Stimulated activated CD4-positive, alpha-beta T cell treated with anti-CD3 and anti-CD28 coated beads, Interleukin-2, amount 100 ng/mL, for 4 hours (primary cell): ENCODE measurements at places on chromosomes 3 and 15.

- DNase-seq, result no peak
Measured at GRCh38 chr3:99895131-99895696, 77.6 kb downstream of the CMSS1 start.

DNA sequence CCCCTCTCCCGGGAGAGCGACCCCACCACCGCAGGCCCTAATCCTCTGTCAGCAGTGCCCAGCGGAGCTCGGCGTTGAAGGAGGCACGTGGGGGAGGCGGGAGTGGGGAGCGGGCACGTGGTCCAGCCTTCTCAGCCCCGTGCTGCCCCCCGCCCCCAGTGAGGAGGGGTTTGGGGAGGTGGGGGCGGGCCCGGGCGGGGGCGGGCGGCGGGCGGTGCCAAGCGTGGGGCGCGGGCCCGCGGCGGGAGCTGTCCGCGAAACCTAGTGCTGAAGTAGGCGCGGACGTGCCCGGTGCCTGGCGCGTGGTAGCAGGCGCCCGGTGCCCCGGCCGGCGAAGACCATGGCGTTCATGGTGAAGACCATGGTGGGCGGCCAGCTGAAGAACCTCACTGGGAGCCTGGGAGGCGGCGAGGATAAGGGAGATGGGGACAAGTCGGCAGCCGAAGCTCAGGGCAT lies at the start of gene CPLX3:
Gene CPLX3, plus strand, starts transcription at position 264 of the 456 bp plus-strand sequence. Its CDS starts 77 bp downstream, at position 341.
- DNase-seq, result peak; percentile 13

- no peak for DNase-seq
Measured at GRCh38 chr3:11570789-11571495, 72.8 kb downstream of the VGLL4 start.

- DNase-seq, result no peak
Measured at GRCh38 chr3:14793126-14793857, 25.5 kb upstream of the FGD5 start.

GRCh38 chr3:128988286-128988685 lies 5.6 kb downstream of the CFAP92 start:
- no peak for DNase-seq

DNA sequence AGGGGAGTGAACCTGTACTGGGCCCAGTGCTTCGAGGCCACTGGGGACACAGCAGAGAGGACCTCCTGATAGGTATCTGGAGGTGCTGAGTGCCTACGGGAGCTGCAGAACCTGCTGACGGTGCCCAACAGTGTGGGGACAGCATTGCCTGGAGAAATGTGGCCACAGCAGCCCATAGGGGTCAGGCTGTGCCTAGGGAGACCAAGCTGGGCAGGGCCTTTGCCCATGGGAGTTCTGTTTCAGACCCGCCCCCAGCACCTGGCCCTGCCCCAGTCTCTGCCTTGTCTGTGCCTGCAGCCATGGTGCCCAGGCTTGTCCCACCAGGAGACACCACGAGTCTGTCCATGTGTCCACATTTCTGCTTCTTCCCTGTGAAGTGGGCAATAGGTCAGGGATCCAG lies 15.3 kb upstream of the RPL32 start:
- DNase-seq, result no peak

DNA sequence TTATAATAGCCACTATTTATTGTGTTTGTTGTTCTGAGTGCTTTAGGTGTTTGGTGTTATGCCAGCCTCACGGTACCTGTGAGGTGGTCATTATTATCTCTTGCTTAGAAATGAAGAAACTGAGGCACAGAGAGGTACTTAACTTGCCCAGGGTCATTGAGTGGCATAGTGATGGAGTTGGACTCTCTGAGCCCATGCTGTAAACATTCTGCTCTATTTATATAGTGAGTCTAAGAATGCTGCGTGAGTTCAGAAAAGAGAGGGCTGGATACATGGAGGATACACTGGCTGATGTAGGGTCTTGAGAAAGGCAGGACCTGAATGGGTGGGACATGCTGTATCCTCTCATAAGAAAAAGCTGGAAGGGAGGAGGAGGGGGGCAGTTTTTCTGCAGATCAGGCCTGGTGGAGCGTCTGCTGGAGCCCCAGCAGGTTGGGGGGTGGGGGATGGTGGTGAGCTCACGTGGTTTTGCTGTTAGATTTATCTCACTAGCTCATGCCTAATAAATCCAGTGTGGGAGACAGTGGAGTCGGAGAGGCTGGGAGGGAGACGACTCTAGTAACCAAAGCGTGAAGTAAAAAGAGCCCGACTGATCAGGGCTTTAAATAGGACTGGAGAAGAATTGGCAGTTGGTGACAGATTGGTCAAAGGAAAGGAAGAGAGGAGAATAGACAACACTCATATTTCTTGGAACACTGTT lies 16.0 kb downstream of the MED12L start:
- no peak for DNase-seq

DNA sequence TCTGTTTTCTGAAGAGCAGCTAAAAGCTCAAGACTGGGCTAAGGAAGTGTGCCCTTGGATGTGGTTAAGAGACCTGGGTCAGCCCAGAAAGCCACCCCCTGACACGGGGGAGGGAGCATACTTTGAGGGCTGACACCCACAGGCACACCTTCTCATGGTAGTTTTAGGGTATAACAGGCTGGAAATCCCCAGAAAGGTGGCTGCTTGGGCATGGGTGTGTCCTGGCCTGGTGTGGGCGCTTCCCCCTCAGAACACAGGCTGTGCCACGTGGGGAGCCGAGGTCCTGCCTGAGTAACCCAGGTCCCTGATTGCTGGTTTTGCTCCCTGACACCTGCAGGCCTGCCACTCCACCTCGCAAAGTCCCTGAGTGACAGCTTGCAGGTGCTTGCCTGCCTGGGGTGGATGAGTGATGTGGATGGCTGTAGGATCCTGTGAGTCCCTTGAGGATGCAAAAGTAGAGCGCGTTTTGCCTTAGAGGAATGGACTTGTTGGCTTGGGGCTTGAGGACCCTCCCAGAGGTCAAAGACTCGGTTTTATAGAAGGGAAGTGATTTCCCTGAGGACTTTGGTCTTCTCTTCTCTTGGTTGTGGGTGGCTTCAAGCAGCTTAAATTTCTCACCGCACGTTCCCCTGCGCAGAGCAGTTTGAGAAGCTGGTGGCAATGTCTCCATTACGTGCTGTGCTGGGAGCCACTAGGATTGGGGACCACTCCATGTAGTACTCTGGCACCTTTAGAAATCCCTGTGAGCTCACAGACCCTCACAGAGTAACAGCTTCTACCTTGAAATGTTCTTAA lies 94.4 kb downstream of the DNASE1L3 start:
- peak; percentile 49 for DNase-seq

DNA sequence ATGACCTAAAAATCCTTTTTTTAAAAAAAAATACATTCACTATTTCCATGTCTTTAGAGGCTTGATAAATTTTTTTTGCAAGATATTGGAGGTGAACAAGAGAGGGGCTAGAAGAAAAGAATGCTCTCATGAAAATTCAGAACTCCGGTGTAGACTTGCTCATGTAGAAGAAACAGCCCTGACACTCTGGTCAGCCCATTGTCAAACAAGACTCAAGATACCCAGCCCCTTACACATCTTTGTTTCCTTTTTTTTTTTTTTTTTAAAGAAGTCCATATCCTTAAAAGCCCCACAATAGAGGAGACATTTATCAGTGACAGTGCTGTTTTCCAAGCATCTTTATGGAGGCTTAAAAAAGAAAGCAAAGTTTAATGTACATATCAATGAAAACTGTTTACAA lies 196.8 kb upstream of the RORA start:
- DNase-seq, result no peak

DNA sequence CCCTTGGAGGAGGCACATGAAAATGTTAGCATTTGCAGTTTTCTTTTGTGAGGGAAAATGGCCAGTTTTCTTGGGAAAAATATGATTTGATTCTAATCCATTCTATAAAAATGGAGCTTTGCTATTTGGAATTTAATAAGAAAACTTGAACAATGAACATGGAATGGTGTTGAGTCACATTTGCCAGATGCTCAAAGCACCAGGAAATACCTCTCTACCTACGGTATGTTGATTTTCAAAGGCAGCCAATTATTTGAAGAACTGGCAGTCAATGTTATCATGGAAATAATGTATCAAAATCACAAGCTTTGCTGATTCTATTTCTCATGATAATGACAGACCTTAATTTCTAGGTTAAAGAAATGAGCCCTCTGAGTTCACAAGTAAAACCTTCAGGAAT lies 14.9 kb downstream of the NME9 start:
- no peak for DNase-seq

GRCh38 chr3:14231145-14231990 lies 52.8 kb downstream of the LSM3 start:
- DNase-seq, result no peak

GRCh38 chr3:59978979-59979378 lies 929.2 kb upstream of the CFAP20DC start:
- no peak for DNase-seq

DNA sequence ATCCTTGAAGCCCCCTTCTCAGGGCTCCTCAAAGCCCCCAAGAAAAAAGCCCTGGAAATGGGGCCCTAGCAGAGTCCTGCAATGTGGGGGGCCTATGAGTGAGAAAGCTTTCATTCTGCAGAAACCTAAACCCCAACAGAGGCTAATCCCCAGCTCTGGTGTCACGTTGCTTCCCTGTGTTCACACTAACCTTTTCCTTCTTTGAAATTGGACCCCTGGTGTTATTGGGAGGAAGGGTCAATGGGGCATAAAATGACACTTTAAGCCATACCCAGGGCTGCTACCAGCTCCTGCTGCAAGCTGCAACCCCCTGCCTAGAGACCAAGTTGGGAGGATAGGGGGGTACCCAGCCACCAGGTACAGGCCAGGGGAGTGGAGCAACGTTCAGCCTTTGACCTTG lies 2.1 kb downstream of the CYP1A2 start:
- DNase-seq, result no peak

- DNase-seq, result no peak
Measured at GRCh38 chr15:52151353-52151752, 38.8 kb upstream of the BCL2L10 start.

DNA sequence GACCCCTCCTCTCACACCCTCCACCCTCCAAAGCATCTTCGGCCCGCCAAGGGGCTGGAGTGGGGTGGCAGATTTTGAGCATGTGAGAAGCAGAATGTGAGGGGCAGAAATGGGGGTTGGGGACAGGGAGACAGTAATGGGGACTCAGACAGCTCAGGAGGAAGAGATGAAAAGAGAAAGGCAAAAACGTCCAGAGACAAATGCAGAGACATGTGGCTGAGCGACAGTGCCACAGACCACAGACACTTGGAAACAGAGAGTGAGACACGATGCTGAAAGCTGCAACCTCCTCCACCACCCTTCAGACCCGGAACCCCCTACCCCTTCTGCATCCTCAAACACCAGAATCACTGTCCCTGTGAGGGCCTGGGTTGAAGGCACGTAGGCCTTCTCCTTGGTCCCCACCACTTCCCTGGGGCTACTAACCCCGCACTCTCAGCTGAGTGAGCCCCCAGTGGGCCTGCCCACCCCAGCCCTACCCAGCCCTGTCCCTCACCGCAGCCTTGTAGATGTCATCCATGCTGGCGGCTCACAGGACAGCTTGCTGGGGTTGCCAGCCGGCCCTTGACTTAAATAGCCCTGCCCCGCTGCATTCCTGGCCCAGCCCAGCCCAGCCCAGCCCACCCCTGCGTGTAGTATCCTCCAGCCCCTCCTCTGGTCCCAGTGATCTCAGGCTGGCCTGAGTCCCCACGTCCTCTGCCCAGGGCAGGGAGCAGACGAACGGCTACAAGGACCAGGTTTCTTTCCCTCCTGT lies at the start of gene TNNC1:
Gene TNNC1, minus strand, starts transcription at position 546 of the 754 bp plus-strand sequence. Its CDS starts 26 bp downstream, at position 520.
- DNase-seq, result no peak

- DNase-seq, result no peak
Measured at GRCh38 chr15:65931221-65931620, 61.9 kb downstream of the RAB11A start.

- no peak for DNase-seq
Measured at GRCh38 chr3:150931745-150932144, 26.5 kb upstream of the MINDY4B start.

GRCh38 chr3:64686446-64686908 lies 1.3 kb downstream of the ADAMTS9 start:
- no peak for DNase-seq

DNA sequence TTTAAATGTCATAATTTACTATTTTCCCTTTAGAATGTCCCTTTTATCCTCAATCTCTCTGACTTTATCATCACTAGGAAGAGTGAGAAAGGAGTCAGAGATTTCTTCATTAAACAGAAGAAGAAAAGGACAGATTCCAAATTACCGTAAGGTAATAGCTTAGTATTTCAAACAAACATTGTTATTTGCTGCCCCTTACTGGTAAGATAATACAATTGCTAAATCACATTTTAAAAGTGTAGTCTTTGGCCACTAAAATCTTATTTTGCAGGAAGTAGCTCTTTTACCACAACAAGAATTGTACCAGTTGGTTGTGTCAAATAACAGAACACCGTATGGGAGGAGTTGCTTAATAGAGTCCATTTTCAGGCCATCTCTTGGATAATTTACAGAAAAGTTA lies 53.7 kb downstream of the CGGBP1 start:
- no peak for DNase-seq

GRCh38 chr3:3165241-3165640 lies 14.2 kb downstream of the CRBN start:
- DNase-seq, result no peak

DNA sequence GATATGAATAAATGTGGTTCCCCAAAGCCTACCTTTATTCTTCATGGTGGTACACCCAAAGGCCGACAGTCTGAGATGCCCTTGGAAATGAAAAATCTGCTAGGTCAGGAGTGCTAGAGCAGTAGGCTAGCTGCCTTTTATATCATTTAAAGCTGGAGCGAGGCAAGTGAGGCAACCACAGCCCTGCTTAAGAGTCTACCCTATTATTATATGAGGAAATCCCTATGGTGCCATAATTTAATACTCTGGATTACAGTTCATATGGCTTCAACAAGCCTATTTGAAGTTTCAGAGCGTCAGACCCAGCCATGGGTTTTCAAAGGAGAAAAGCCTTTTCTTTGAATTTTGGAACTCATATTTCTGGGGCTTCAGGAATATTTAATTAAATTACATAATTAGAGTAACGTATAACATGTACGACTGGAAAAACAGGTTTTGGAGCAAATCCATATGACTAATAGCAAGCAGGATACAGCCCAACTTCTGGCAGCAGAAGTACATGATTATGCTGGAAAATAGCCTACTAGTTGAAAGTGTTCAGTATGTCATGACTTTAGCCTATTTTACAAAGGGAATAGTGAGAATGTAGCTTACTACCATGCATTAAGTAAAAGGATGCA lies 18.0 kb upstream of the SLTM start:
- DNase-seq, result no peak

- no peak for DNase-seq
Measured at GRCh38 chr3:16396202-16396601, 117.3 kb downstream of the RFTN1 start.
